Forelimb muscle (tissue), 1 donor: ENCODE measurements at places on chromosomes 11 and 22. TPM values are rescaled to one million over a fixed set of nuclear protein-coding genes. Genes with fewer than 3 reads are reported as not detected.

The FLRT1 gene
- polyA plus RNA-seq = 2.9 TPM

The MS4A4E gene
- polyA plus RNA-seq = 1.4 TPM

GRCh38 chr11:61701242-61701886 lies 21.2 kb downstream of the DAGLA start:
- DNase-seq = no peak

The MISFA gene
- 5.9 TPM for polyA plus RNA-seq

DNA sequence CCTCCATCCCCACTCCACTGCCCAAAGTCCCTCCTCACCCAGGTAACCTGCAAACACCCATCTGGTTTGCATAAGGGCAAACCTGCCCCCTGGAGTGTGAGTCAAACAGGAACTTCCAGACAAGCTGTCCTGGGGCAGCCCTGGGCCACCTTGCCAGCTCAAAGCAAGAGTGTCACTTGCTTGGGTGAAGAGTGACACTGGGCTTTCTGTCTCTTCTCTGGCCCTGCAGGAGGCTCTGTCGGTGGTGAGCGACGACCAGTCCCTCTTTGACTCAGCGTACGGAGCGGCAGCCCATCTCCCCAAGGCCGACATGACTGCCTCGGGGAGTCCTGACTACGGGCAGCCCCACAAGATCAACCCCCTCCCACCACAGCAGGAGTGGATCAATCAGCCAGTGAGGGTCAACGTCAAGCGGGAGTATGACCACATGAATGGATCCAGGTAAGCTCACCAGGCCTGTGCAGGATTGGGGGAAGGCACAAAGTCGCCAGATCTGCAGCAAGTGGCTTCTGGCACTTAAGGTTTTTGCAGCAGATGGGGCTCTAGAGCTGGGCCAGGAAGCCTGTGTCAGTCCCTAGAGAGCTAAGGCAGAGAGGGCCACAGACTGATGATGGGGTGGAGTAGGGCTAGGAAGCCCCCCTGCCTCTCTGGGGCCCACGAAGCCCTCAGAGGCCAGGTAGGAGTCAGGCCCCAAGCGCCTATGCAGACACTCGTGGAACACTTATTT lies 64.2 kb downstream of the FLI1 start:
- no peak for DNase-seq

DNA sequence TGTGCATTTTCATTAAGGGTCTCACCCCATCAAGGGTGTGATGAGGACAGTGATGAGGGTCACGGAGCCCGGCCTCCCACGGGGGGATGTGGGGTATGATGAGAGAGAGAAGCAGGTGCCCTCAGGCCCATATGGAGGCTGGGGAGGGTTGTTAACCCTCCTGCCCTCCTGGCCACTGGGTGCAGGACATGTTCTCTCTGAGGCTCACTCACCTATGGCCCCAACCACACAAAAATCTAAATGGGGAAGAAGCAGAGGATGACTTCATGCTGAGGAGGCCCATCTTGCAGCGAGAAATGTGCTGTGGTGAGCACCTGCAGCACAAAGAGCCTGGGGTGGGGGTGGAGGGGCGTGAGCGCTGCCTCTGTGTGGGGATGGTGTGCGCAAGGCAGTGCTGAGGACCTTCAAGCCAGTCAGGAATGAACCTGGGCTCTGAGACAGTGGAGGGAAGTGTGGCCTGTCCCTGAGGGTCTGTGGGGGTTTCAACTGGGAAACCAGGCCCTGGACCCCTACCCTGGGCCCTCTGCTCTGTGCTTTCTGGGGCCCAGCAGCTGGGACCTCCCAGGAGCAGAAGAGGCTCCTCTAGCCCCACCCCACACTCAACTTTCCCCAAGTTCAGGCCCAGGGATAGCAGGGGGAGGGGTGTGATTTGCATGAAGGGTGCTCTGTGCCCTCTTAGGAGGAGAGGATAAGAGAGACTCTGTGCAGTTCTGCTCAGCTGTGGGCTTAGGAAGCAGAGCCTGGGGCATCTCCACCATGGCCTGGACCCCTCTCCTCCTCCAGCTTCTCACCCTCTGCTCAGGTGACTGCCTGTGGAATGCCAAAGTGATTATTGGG lies 43.0 kb upstream of the TOP3B start:
- no peak for DNase-seq

GRCh38 chr11:70603756-70604211 lies 205.5 kb downstream of the CTTN start:
- no peak for DNase-seq

The KCTD14 gene
- polyA plus RNA-seq = 1.0 TPM

DNA sequence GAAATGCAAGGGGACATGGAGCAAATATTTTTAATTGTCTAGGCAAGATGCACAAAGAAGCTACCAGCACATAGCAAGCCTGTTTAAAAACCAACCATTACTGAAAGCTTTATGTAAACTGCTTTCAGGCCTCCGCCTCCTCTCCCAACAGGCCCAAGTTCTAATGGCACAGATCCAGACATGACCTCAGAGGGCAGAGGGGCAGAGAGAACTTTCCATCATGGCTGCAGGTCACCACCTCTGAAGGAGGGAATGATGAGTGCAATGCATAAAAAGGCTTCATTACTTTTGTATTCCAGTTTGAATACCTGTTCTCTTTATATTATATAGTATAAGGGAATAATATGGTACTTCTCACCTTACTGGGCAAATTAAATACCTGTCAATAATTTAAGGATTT lies 15.2 kb downstream of the DDX17 start:
- no peak for DNase-seq

DNA sequence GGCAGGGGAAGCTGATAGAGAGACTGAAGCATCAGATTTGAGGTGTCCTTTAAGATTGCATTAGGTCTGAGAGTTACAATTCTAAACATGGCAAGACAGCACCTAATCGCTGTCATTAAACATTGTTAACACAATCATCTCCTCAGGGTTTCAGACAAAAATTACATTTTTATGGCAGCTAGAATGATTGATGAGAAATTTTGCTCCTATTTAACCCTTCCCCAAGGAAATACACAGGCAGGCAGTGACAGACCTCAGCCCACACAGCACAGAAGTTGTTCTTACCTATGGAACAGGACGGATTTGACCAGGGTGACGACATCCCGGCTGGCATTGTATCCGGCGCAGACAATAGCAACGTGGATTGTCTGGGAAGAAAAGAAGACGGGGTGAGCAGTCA lies 294.3 kb downstream of the LARGE1 start:
- DNase-seq = no peak

The PKP3 gene
- 0.16 TPM for polyA plus RNA-seq

GRCh38 chr11:74577624-74578396 lies 14.6 kb upstream of the POLD3 start:
- no peak for DNase-seq

The THOC5 gene
- polyA plus RNA-seq = 22.4 TPM

DNA sequence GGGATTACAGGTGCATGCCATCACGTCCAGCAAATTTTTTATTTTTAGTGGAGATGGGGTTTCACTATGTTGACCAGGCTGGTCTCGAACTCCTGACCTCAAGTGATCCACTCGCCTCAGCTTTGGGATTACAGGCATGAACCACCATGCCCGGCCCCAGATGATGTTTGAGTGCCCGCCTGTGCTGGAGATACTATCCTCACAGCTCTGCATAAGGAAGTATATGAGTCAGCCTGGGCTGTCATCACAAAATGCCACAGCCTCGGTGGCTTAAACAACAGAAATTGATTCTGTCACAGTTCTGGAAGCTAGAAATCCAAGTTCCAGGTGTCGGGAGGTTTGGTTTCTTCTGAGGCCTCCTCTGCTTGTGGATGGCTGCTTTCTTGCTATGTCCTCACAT lies 119.3 kb downstream of the OSBP2 start:
- no peak for DNase-seq

The CASP5 gene
- not detected for polyA plus RNA-seq

- no peak for DNase-seq
Observed at GRCh38 chr11:70900540-70900939, 351.8 kb downstream of the SHANK2 start.
